Body of pancreas (tissue), 4 donors: ENCODE measurements at places on chromosomes 5 and 9. TPM values are rescaled to one million over a fixed set of nuclear protein-coding genes. Genes with fewer than 3 reads are reported as not detected.

GRCh38 chr5:19795218-19795617 is 192.8 kb downstream of the CDH18 start:
- no peak for DNase-seq
- no peaks in the 10 kb centered on the region for H3K4me1 ChIP-seq
- no peaks in the 10 kb centered on the region for H3K27me3 ChIP-seq
- H3K4me3 ChIP-seq = no peak overlapping the region

DNA sequence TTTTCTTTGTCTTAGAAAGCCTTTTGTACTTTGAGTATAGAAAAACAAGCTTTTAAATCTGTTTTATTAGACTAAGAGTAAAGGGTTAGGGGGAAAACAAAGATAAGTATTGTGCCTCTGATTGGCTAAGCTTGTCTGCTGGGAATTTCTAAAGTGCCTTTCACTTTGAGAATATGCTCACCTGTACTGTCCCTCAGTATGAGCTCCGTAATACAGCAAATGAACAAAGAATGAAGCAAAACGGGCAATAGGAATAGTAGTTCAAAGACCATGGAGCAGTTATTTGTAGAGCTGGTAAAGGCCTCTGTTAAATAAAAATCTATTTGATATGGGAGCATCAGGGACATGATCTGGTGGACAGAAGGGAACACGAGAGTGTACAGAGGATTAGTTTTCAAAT is 277.8 kb downstream of the MAST4 start:
- H3K27me3 ChIP-seq = no peaks in the 10 kb centered on the region
- H3K4me1 ChIP-seq = no peaks in the 10 kb centered on the region

DNA sequence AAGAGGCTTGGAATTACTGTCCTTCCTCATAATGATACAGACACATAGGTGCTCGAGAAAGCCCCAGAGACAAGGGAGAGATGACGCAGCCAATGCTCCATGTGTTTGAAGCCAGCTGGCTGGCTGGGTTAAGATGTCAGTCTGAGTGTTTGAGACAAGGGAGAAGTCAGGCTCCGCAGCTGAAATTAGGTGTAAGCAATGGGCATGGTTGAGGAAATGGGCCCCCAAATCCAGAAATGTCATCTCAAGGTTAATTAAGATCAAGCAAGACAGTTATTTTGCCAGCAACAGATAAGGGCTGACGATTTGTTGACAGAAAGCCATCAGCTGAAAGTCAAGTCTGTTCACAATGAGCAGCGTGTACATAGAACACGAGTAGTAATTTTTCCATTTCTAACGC is 713.4 kb downstream of the IRX1 start:
- no peaks in the 10 kb centered on the region for H3K4me1 ChIP-seq
- H3K4me3 ChIP-seq = no peak overlapping the region
- H3K27me3 ChIP-seq = no peaks in the 10 kb centered on the region
- no peak overlapping the region for H3K27ac ChIP-seq

DNA sequence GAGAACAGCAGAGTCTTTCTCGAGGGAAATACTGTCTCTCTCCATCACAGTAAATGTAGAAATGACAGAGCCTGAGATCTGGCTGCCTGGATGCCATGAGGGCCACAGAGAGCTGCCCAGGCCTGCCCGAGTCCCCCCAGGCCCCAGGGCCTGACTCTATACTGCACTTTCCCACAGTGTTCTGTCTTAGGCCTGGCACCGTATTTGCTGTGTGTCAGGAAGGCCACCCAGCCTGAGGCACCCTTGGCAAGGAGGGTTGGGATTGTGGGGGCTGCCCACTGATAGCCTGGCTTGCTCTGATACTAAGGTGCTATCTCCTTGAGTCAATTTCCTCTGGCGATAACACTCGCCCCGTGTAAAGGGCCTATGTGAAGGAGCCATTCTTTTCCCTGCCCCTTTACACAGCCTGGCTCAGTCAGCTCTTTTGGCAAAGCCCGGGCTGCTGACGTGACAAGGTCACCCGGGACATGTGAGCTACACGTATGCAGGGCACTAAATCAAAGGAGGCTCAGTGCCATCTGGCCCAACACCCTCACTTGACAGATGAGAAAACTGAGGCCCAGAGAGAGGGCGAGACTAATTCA is 630.1 kb upstream of the KLF4 start:
- no peaks in the 10 kb centered on the region for H3K36me3 ChIP-seq
- no peaks in the 10 kb centered on the region for H3K27me3 ChIP-seq
- H3K4me1 ChIP-seq = peaks cover 4% of the 10 kb centered on the region
- H3K4me3 ChIP-seq = no peak overlapping the region
- no peak overlapping the region for H3K27ac ChIP-seq
- DNase-seq = peak; percentile 46

The CARD9 gene
- total RNA-seq = 0.78 TPM

The GABRA6 gene
- total RNA-seq = not detected

The C7 gene
- total RNA-seq = 392 TPM
